ENCODE measurements at places on chromosomes 5 and 9. TPM values are rescaled to one million over a fixed set of nuclear protein-coding genes. Genes with fewer than 3 reads are reported as not detected.

The CLIC3 gene
- total RNA-seq, result 0.65 TPM

DNA sequence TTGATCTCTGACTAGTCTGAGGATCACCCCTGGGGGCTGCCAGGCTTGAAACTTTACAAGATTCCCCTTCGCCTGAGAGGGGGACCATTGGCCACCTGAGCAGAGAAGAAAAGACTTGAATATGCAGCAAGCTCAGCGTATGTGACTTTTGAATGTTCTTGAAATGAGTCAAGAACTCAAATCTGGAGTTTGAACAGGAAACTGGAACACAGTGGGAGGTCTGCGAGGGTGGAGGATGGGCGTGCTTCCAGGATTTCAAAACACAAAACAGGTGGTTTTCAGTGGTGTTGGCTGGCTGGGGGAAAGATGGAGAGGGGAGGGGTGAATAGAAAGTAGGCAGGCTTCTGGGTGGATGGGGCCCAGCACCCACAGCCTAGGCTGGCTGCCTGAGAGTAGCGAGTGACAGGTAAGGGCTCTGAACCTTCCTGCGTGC, 40.6 kb downstream of the TMEM174 start:
- DNase-seq, result peak; percentile 31

DNA sequence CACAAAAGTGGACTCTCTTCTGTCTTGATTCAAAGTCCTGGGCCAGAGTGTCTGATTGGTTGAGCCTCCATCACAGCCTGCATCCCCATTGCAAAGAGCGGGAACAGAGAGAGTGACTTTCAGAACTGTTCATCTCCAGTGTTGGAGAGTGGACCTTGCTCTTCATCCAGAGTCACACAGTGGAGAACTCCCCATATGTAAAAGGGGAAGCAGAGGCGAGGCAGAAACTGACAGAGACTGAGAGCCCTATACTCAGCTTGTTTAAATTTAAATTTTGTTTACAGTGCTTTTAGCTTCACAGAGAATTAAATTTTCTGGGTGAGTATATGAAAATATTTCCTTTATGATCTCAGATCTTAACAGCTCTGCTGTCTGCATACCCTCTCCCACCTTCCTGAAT, 70.0 kb upstream of the SSBP2 start:
- DNase-seq, result no peak

GRCh38 chr9:68825762-68826472, 120.9 kb downstream of the PIP5K1B start:
- DNase-seq, result no peak

- no peak for DNase-seq
These were observed 78.1 kb upstream of the UNC5A start for GRCh38 chr5:176732306-176732705.

DNA sequence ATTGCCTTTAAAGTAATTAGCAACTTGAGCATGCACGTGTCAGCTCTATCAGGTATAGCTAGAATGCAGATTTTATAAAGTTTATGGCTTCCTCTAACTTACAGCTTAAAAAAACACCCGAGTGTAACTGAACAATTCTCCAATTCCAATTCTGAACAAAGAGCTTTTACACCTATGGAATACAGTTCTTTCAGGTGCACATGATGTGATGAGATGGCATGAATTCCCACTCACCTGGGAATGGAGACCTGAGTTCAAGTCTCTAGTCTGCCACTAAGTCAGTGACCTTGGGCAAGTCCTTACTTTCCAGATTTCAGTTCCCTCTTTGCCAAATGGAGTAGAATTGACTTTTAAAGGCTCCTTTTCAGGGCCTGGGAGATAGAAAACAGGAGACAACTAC, 1.8 kb downstream of the ZFAND5 start:
- DNase-seq, result no peak

GRCh38 chr9:112338561-112338960, 5.1 kb upstream of the PTBP3 start:
- DNase-seq, result no peak

The GABRP gene
- total RNA-seq, result not detected

GRCh38 chr9:68969538-68969937, 44.4 kb downstream of the PRKACG start:
- no peak for DNase-seq

DNA sequence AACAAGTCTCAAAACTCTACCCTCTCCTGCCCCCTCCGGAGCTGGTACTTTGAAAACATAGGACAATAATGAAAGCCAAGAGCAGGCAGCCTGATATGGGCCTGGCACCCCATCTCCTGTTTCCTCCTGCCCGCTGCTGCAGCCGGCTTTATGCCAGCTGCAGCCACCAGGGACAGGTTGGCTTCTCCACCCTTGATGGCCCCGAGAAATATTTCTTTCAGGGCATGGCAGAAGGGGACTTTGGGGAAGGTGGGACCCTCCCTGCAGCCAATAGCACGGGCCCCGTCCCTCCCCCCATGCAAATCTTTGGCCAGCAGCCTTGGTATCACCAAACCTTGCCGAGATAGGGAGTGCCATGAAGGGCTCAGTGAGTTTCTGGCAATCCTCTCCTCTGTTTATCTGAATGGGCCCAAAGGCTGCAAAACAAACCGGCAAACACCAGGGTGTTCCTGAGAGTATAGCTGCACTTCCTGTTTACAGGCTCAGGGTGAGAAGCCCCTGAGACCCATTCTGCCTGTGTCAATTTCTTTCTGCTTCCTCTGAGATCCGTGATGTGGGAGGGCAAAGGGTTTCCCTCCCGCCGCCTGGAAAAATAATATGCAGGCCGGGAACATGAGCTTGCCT, 73.4 kb upstream of the BOD1 start:
- DNase-seq, result no peak

- no peak for DNase-seq
These were observed 368.9 kb downstream of the TMEM161B start for GRCh38 chr5:87899721-87900131.

GRCh38 chr9:109639674-109640579, 140.1 kb upstream of the PALM2AKAP2 start:
- no peak for DNase-seq

The UNC5A gene
- total RNA-seq, result 0.23 TPM

The ARID3C gene
- 0.16 TPM for total RNA-seq

DNA sequence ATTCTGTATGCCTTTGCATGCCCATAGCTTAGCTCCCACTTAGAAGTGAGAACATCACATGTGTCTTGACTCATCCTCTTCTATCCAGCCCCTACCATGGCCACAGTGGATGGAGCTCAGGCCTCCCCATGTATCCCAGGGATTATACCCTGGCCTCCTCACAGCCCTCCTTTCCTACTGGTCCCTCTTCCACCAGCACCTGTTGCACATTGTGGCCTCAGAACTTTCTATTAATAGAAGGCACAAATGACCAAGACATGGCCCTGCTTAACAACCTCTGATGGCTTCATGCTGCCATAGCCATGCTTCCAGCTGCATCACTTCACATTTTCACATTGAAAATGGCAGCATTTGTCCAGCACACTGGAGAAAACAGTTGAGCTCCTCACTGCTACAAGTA, 315.4 kb downstream of the CDK5RAP2 start:
- no peak for DNase-seq
